ENCODE measurements at places on chromosomes 4 and X.

DNA sequence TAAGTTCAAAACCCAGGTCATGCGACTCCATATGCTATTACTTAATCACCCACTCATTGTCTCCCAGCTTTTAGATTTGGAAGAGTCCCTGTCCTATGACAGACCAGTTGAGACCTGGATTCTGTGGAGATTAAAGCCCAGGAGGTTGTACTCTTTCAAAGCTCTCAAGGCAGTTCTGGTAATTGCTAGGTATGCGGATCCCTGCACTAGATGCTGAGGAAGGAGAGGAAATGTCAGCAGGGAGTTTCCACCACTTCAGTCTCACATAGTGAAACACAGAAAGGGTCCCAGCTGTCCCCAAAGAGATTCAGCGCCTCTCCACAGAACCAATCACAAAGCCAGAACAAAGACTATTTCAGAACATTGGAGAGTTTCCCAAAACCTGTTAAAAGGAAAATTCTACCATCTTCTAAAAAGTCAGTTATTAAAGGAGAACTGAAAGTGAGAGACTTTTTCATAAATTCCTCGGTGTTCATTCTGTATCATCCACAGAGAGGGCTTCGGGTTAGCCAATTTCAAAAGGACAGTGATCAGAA, 53.4 kb downstream of the IRF2 start:
- DNase-seq: peak; percentile 92
- peaks cover 81% of the 10 kb centered on the region for H3K4me1 ChIP-seq
- peaks cover 18% of the 10 kb centered on the region for H3K36me3 ChIP-seq
- peak overlapping the region; percentile 96 for H3K27ac ChIP-seq

DNA sequence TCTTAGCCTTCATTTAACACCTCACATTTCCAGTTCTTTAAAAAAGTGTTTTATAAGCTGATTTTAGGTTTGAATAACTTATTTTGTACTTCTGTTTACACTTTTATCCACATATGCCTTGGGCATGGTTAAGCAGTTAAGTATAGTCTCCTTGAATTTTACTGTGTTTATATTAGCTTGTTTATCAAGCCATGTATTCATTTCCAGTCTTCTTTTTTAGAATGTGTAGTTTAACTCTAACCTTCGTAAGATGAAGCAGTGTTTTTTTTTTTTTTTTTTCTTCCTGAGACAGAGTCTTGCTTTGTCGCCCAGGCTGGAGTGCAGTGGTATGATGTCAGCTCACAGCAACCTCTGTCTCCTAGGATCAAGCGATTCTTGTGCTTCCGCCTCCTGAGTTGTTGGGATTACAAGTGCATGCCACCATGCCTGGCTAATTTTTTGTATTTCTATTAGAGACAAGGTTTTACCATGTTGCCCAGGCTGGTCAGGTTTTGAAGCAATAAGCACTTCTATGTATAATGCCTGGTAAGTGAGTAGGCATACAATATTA, 42.5 kb downstream of the BMP2K start:
- H3K4me1 ChIP-seq: no peaks in the 10 kb centered on the region
- no peak for DNase-seq
- H3K27me3 ChIP-seq: no peaks in the 10 kb centered on the region
- H3K36me3 ChIP-seq: no peaks in the 10 kb centered on the region
- H3K4me3 ChIP-seq: no peak overlapping the region

DNA sequence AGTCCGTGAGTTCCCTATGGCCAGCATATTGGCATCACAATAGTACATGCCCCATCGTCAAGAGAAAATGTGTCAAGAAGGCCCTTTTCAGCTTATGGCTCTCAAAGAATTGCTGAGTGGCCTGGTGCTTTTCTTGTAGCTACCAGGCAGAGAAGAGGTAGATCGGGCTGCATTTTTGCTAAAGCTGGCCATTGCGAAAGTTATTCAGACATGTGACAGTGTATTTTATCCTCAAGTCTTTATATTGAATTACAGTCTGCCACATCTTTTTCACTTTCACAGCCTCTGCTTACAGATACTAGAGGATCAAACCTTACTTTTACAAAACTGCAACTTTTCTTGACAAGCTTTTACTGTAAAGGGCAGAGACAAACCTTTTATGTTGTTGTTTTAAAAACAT, 261.5 kb upstream of the IGFBP7 start:
- H3K27me3 ChIP-seq: no peaks in the 10 kb centered on the region
- DNase-seq: no peak
- no peak overlapping the region for H3K4me3 ChIP-seq
- no peaks in the 10 kb centered on the region for H3K4me1 ChIP-seq
- H3K27ac ChIP-seq: no peak overlapping the region

DNA sequence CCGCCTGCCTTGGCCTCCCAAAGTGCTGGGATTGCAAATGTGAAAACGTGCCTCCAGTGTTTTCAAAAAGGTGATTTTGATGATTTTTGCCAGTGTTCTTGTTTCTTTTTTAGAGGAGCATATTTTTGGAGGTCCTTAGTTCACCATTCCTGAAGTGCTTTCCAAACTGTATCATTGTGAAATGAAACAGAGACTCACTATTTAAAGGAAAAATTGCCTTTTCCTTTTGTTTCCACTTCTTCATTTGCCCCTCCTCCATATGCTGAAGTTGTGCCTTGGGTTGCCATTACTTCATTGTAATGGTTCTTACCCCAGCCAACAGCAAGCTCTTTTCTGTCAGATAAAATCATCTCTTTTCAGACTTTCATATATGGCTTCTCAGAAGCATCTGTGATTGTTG, 164.4 kb downstream of the FNIP2 start:
- H3K4me3 ChIP-seq: no peak overlapping the region
- no peaks in the 10 kb centered on the region for H3K36me3 ChIP-seq
- H3K4me1 ChIP-seq: no peaks in the 10 kb centered on the region
- no peak overlapping the region for H3K27ac ChIP-seq

DNA sequence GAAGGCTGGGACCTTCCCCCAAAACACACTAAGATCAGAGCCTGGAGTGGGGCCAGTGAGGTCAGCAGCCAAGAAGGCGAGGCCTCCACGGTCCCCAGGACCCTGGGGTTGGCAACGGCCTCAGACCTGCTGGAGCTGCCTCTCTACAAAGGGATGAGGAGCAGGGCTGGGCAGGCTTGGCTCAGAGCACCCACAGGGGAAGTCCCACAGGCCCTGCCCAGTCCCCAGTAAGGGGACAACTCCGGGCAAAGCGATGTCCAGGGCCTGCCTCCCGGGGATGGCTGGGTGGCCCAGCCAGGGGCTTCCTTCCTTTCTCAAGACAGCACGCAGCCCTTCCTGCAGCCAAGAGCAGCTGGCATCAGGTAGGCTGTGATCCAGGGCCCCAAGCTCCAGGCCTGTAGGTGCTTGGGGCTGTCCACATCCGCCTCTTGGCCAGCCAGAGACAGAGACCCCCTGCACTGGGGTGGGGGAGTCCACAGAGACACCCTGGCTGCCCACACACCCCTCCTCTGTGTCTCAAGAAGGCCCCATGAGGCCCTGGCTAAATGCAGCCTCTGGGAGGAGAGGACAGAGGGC, 5.7 kb downstream of the MXD4 start:
- H3K4me1 ChIP-seq: peaks cover 5% of the 10 kb centered on the region
- no peaks in the 10 kb centered on the region for H3K27me3 ChIP-seq
- no peak overlapping the region for H3K4me3 ChIP-seq
- no peak overlapping the region for H3K27ac ChIP-seq

- H3K4me3 ChIP-seq: no peak overlapping the region
- DNase-seq: no peak
- no peak overlapping the region for H3K27ac ChIP-seq
- no peaks in the 10 kb centered on the region for H3K27me3 ChIP-seq
Observed at GRCh38 chr4:165828928-165829327, 44.1 kb upstream of the TLL1 start.

- DNase-seq: no peak
- H3K4me3 ChIP-seq: no peak overlapping the region
- H3K27me3 ChIP-seq: no peaks in the 10 kb centered on the region
- H3K36me3 ChIP-seq: no peaks in the 10 kb centered on the region
- no peaks in the 10 kb centered on the region for H3K4me1 ChIP-seq
Observed at GRCh38 chrX:34632384-34632783, 24.7 kb downstream of the TMEM47 start.

- H3K27me3 ChIP-seq: no peaks in the 10 kb centered on the region
- H3K27ac ChIP-seq: no peak overlapping the region
- no peaks in the 10 kb centered on the region for H3K4me1 ChIP-seq
- H3K36me3 ChIP-seq: no peaks in the 10 kb centered on the region
- DNase-seq: no peak
Observed at GRCh38 chrX:17397074-17397473, 22.1 kb downstream of the NHS start.

GRCh38 chr4:113760094-113760794, 1.3 kb downstream of the CAMK2D start:
- peak overlapping the region; percentile 92 for H3K27ac ChIP-seq
- H3K4me1 ChIP-seq: peaks cover 12% of the 10 kb centered on the region
- no peaks in the 10 kb centered on the region for H3K36me3 ChIP-seq
- H3K27me3 ChIP-seq: no peaks in the 10 kb centered on the region
